Right renal cortex interstitium (tissue), 3 donors: ENCODE measurements at places on chromosomes 4 and X. TPM values are rescaled to one million over a fixed set of nuclear protein-coding genes. Genes with fewer than 3 reads are reported as not detected.
A peak's percentile ranks its signal among the peaks of the same experiment; 100 is the strongest.

DNA sequence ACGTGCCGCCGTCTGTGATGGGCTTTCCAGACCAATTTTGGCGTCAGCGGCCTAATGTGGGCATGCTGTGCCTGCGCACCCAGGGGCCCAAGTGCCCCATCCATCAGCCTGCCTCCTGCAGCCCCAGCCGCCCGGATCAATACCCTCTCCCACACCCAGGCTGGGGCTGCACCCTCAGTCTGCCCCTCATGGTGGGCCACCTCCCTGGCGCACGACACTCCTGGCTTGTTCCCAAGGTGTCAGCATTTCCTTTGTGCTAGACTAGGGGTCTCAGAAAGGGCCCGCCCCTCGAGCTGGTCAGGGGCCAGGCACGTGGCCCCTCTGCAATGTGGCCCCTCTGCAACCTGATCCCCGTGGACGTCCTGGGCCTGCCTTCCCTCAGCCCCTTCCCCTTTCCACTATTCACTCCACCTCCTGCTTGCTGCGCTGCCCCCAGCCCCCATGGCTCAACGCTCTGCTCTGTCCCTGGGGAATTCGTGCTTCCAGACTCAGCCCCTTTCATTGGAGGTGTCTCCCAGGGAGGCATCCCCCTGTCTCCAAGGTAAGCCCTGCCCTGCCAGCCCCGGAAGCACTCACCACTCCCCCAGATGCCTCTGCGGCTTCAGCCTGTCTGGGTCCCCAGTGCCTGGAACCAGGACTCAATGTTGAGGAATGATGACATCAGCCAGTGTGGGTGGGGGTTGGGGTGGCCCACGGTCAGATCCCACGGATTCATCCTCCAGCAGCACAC, 130.8 kb downstream of the HMX1 start:
- DNase-seq = no peak

PPARGC1A gene
- polyA plus RNA-seq = 36.2 TPM

- DNase-seq = no peak
Observed at GRCh38 chr4:186826006-186826405, 102.3 kb upstream of the FAT1 start.

GRCh38 chr4:121950680-121951520, 960 bp downstream of the TRPC3 start:
- peak; percentile 8 for DNase-seq

- no peak for DNase-seq
Observed at GRCh38 chr4:83709627-83710026, 173.7 kb downstream of the GPAT3 start.

GAGE12C gene
- not detected for polyA plus RNA-seq
